ENCODE measurements at places on chromosomes 6 and 20.

DNA sequence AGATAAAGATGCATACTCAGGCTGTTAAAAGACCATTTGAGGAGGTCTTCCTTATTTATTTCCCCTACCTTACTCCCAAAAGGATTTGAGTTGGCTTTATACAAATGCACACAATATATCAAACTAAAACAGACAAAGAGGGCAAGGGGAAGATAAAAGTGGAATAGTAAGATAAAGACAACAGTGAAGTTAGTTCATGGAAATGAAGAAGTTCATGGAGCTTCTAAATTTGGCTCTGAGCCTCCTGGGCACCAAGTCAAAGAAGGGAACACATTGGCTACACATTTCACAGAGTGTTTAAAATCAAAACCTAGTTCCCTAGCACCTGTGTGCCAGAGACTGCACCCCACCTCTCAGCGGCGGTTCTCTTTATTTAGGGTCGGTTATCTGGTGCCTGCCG lies 25.8 kb upstream of the ARMC2 start:
- no peak for DNase-seq

DNA sequence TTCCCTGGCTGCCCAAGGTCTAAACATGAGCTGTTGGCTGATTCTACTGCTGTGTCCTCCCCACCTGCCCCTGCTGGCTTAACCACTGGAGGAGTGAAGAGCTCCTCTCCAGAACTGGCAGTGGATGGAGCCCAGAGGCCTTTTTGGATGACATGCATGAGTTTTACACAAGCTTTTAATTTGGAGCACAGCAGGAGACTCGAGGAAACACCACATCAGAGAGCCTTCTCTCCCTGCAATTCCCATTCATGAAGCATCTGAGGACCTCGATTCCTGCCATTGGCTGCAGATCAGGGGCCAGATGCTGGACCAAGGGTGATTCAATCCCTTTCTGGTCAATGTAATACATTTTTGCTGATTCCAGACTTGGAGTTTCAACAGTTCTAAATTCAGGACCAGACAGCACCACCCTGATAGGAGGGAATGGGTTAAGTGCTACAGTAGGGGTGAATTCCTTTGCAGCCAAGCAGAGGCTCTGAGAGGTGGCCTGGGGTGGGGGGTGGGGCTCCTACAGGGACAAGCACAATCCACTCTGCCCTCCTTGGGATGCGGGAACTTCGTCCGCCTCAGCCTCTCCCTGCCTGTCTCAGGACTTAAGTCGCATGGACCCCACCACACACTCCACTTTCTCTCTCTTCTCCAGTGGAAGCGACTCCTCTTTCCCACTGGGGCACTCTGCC lies 599 bp upstream of the PSORS1C1 start:
- no peak for DNase-seq

- DNase-seq, result no peak
These were observed 118.3 kb upstream of the MTHFD1L start for GRCh38 chr6:150747155-150747554.

GRCh38 chr6:138278326-138278725 lies 60.0 kb upstream of the PBOV1 start:
- no peak for DNase-seq

GRCh38 chr6:153392156-153392555 lies 261.1 kb upstream of the RGS17 start:
- no peak for DNase-seq

DNA sequence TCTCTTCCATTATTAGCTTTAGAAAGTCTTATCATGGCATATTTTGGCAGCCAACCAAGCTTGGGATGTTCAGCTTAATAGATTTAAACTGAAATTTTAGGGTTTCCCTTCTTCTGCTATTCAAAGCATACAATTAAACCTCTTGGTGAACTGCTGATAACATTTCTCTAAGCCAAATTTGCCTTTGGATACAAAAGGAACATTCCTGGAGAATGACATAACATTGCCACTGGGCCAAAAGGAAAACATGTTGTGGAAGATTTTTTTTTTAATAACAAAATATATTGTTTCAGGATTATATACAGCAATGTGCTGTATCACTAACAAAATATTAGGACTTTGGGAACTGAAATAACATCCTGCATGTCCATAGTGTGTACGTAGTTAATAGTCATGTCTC lies 215.1 kb upstream of the TBX18 start:
- no peak for DNase-seq

DNA sequence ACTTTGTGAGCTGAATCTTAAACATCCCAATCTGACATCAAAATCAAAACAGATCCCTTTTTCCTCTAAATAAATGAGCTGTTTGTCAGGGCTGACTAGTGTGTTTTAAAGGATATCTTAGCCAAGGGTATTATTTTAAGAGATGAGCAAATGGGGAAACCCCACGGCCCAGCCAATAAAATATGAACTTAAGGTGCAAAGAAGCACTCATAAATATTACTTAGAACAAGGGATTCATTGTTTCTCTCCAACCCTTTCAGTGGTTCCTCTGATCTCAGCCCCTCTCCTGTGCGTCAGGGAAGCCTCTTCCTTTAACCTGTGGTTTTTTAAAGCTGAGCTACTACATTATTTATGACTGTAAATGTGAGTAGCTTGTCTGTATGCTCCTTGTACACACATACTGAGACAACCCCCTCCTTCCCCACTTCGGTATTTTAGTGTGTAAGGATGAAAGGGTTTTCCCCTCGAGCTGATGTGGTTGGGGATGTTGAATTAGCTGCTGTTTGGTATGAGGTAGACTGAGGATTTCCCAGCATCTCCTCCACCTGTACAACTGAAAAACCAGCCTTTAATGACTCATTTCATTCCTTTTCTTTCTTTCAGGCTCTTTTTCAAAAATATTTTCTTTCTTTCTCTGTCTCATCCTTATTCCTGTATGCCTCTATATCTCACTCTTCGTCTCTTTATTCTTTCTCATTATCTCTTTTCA lies 6.5 kb downstream of the BMP5 start:
- no peak for DNase-seq

DNA sequence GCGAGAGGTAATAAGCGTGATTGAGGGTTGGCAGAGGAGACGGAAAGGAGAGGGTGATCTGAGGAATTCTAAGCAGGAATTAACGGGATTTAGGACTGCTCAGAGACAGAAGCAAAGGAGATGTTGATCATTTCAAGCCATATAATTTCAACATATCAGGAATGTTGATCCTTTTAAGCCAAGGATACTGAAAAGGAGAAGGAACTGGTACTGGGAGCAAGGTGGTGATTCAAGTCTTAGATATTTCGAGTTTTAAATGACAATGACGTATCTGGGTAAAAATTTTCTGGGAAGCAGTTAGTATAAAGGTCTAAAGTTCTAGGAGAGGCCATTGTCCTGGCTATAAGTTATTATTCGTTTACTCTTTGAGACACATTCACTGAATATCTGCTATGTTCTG lies 91.3 kb upstream of the OGFRL1 start:
- DNase-seq, result no peak

DNA sequence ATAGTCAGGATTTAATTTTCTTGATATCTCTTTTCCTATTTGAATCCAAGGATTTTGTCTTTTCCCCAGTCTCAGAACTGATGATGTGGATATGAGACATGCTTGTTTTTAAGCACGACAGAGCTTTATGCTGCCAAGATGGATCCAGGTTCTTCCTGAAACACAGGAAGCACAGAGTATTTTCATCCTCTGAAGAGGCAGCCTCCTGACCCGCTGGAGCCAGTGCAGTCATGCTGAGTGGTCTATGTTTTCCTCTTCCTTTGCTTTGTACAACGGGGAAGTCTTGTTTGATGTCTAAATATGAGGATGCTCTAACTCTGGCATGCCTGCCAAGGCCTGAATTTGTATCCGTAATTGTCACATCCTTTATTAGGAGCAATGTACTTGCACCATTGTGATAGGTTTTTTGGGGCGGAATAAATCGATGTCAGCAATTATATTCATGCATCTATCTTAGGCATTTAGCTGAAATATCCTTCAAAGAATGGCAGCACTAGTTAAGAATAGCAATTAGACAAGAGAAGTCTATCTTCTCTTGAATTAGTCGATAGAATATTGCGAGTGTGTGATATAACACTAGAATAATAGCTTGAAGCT lies 407.1 kb upstream of the JAG1 start:
- DNase-seq, result no peak

DNA sequence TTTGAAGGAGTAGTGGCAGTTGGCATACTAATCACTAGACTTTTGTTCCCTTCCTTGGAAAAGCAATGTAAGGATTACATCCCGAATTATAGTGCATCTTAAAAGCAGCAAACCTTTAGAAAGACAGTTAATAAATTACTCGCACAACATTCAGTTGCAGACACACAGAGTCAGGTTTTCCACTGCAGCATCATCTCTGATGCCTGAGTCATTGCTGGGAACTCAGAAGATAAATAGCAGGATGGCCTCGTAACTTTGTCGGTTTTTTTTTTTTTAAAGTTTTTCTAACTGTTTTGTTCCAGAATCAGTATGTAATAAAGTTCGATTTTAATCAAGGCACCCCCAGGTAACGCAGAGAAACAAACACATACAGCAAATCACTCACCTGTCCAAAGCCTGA lies 34.3 kb downstream of the GJA10 start:
- no peak for DNase-seq

- DNase-seq, result no peak
These were observed 18.1 kb downstream of the SPDEF start for GRCh38 chr6:34537922-34538550.

DNA sequence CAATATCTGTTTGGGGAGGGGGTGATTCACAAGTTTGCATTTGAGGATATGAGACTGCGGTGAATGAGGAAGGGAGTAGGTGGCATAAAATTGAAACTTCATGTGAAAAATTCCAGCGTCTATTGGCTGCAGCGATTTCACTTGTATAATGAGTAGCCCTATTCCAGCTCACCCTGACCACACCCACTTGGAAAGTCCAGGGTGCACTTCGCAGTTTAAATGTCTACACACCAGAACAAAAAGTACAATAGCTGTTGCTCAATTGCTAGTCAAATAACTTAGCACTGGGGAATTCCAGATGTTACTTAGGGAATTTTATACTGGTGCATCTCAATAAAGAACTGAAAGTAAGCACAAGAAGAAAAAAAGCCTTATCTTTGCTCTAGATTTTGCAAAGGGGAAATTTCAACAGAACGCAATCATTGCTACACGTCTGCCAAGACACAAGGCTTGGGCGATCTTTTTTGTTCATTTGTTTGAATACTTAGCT lies 6.3 kb downstream of the TNFAIP3 start:
- peak; percentile 93 for DNase-seq

GRCh38 chr6:96923400-96923799 lies 1.1 kb upstream of the KLHL32 start:
- no peak for DNase-seq

DNA sequence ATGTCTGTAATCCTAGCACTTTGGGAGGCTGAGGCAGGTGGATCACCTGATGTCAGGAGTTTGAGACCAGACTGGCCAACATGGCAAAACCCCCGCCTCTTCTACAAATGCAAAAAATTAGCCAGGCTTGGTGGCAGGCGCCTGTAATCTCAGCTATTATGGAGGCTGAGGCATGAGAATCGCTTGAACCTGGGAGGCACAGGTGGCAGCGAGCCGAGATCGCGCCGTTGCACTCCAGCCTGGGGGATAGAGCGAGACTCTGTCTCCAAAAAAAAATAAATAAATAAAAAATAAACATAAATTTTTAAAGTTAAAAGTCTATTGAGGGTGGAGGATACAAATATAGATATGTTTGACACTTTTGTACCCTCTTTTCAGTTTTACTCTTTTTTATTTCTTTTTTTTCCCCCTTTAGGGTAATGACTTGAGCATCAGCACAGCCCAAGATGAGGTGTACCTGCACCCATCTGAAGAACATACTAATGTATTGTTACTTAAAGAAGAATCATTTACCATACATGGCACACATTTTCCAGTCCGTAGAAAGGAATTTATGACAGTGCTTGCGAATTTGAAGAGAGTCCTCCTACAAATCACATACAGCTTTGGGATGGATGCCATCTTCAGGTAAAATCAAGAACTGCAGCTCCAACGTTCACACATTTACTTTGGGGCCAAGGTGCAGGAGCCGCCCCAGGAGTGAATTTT lies 368.9 kb downstream of the LAMA2 start:
- peak; percentile 61 for DNase-seq

Data from inflammatory macrophage (primary cell).